ENCODE measurements at places on chromosomes 4 and X. TPM values are rescaled to one million over a fixed set of nuclear protein-coding genes. Genes with fewer than 3 reads are reported as not detected.

The MAGEB1 gene
- not detected for total RNA-seq

The MUC7 gene
- not detected for total RNA-seq

The TSPAN5 gene
- 6.2 TPM for total RNA-seq

The PAK3 gene
- not detected for total RNA-seq

The GABRE gene
- 36.9 TPM for total RNA-seq

The FAM47E gene
- total RNA-seq = 2.4 TPM

The PCDH10 gene
- total RNA-seq = not detected
